NCI-H146 (cell line): ENCODE measurements at places on chromosomes 16 and 17.

DNA sequence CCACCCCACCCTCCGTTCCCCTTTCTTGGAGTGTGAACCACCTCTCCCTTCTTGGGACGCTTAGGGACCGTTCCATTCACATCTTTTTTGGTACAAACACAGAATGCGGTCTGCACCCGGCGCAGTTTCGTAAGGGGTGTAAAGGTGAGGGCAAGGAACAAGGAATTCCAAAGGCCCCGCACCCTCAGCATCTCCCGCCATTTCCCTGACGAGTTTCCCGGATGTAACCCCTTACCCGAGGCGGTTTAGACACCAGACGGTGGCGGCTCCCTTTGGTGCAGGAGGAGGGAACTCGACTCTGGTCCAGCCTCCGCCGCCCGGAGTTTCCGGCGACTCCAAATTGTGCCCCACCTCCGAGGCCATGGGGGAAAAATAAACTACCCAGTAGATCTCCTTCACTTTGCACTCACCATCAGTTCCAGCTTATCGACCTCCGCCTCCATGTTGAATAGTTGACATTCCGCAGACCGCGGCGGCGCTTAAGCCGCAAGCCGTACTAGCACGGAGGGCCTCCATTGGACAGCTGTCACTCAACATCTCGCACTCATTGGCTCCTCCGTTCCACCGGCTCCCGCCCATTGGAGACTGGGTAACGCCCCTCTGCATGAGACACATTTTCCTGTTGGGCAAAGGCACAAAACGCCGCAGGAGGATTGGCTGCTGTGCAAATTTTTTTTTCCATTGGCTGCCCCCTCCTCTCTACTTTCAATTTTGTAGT is at the start of gene SKA2:
Gene SKA2 (minus strand): TSS at position 466 of the 718 bp plus-strand sequence. CDS start 23 bp downstream, at position 443.
- DNase-seq = peak; percentile 96

DNA sequence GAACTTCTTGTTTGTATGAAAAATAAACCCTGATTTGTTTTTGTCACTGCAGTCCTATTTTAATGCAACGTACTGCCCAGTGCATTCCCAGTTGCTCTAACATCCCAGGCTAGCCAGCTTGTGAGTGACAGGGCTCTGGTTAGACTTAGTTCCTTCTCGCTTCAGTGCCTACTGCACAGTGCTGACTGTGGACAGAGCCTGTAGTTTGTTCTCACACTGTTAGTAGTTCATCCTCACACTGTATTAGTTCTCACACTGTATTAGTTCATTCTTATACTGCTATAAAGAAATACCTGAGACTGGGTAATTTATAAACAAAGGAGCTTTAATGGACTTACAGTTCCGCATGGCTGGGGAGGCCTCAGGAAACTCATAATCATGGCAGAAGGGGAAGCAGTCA is 116.6 kb upstream of the SALL1 start:
- DNase-seq = no peak

- peak; percentile 45 for DNase-seq
Measured at GRCh38 chr17:9646546-9646885, 1.2 kb downstream of the USP43 start.

DNA sequence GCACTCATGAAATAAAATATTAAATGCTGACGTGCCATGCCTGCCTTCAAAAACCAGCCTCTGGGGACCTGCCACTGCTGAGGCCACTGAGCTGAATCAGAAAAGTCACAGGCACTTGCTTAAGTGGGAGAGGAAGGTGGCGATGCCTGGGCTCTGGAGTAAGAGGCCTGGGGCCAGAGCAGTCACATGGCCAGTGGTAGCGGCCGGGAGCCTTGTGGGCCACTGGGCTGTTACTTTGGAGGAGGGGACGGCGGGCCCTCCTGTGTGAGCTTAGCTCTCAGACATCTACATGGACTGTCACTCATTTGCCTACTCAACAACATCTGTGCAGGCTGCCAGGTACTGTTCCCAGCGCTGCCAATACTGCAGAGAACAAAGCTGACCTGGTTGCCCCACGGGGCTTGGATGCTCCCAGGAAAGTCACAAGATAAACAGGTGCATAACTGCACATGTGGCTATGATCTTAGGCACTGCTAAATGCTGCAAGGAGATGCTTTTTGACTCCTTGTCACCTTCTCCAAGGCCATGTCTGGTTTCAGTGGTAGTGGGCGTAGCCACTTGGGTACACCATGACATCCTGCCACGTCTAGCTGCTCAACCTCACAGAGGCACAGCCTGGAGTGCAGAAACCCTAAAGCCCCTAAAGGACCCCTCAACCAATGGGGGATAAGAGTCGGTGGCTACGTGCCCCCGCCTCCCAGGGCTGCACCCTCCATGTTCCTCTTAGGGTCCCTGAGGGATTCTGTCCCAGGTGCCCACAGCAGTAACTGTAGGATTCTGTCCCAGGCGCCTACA is 11.6 kb downstream of the COTL1 start:
- no peak for DNase-seq
